Stimulated activated CD8-positive, alpha-beta memory T cell treated with anti-CD3 and anti-CD28 coated beads, Interleukin-4, amount 100 ng/mL, for 1 hour (primary cell): ENCODE measurements at places on chromosomes 5 and 9.

GRCh38 chr5:127041571-127041970 lies 11.2 kb upstream of the MARCHF3 start:
- DNase-seq, result no peak

GRCh38 chr9:14882090-14882489 lies 28.1 kb downstream of the FREM1 start:
- DNase-seq, result no peak

- no peak for DNase-seq
These were observed 6.9 kb downstream of the KIAA1958 start for GRCh38 chr9:112493393-112494137.

- no peak for DNase-seq
These were observed 19.3 kb upstream of the ADAM19 start for GRCh38 chr5:157594675-157595459.

GRCh38 chr9:134604834-134605233 lies 36.8 kb upstream of the COL5A1 start:
- DNase-seq, result no peak

DNA sequence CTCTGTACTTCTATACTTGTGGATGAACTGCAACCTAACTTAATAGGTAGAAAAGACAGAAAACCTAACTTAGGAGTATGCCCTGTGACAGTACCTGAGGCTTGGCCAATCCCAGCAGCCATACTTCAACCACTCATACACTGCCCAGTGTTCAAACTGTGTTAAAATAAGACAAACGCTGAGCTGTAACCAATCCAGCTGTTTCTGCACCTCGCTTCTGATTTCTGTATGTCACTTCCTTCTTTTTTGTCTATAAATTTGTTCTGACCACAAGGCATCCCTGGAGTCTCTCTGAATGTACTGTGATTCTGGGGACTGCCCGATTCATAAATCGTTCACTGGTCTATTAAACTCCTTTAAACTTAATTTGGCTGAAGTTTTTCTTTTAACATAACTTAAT lies 41.4 kb downstream of the AUH start:
- DNase-seq, result no peak

DNA sequence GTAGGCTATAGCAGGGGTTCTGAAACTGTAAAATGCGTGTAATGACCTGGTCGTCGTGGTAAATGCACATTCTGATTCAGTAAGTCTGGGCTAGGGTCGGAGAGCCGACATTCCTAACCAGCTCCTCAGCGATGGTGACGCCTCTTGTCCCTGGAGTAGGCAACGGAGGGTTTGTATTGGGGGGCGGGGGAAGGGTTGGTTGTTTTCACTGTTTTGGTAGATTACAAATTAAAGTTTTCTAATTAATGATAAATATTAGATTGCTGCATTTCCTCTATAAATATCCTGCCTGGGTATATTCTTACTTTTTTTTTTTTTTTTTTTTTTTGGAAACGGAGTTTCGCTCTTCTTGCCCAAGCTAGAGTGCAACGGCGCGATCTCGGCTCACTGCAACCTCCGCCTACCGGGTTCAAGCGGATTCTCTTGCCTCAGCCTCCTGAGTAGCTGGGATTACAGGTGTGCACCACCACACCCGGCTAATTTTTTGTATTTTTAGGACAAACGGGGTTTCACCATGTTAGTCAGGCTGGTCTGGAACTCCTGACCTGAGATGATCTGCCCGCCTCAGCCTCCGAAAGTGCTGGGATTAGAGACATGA lies 566 bp upstream of the ALDH7A1 start:
- no peak for DNase-seq

DNA sequence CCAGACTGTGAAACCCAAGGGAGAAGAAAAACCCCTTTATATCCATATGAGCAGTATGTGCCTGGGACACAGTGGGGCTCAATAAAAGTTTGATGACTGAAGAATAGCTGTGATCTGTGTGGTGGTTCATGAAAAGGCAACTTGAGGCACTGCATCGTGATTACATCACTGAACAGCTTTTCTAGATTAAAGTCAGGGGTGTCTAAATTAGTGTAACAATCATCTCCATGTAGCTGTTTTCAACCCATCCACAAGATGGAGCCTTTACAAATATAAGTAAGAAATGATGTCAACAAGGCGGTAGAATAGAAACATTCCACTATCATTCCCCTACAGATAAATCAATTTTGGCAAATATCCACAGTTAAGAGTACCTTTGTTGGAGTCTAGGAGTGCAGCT lies 55.5 kb downstream of the PRRC1 start:
- no peak for DNase-seq

- DNase-seq, result no peak
These were observed 20.7 kb upstream of the IL17B start for GRCh38 chr5:149399775-149400174.

DNA sequence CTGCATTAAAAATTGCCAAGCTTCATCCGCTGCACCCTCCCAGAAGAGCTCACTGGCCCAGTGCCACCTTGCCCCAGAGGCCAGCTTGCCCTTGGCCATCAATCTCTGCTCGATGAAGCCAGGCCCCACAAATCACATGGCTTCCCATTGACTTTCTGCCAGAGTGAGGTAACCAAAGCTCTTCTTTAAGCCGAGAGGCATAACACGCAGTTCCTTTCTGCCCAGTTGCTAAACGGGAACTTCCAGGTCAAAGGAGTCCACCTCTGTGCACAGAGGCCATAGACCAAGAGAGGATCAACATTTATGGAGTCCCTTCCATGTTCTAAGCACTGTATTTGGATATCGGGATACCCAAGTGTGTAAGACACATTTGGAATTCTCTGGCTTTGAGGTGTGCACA lies 208.8 kb downstream of the KIF4B start:
- DNase-seq, result no peak

DNA sequence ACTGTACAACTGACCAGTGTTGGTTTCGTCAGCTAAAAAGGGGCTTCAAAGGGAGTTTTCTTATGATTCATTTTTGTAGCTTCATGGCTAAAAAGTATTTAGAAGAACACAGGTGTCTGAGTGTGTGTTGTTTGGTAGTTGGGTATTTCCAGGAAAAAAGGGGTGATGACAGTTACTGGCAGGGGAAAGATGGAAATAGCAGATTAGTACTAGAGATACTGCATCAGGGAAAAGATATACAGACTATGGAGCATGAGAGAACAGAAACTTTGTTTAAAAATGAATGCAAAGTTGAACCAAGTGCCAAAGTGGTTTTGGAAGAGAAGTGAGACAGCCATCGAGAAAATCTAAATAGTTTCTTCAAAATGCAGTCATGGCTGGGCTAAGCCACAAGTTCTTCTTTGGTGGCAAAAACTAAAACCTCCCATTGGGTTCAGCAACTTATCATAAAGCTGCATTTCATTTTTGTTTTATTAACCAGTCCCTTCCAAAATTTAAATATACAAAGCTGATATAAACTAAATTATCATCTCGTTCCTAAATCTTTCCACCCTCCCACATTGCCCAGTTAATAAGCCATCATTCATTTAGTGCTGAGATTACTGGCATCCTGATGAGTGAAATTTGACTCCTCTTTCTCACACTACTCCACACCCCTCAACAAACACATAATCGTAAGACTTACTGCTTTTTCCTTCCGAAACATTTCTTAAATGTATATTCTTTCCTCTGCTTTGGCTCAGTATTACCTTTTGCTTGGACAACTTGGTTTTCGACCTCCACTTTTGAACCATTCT lies 33.5 kb downstream of the ELL2 start:
- no peak for DNase-seq

DNA sequence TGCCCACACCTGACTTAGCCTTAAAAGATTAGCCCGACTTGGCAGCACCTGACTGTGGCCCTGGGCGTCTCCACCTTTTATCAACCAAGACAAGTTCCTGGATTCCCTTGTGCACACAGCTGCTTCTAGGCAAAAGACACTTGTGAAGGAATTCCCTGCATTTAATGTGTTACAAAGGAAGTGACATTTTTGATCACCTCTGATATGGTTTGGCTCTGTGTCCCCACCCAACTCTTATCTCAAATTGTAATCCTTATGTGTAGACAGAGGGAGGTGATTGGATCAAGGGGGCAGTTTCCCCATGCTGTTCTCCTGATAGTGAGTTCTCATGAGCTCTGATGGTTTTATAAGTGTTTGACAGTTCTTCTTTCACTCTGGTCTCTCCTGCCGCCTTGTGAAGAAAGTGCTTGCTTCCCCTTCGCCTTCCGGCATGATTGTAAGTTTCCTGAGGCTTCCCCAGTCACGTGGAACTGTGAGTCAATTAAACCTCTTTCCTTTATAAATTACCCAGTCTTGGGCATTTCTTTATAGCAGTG lies 2.6 kb upstream of the CPEB4 start:
- no peak for DNase-seq

DNA sequence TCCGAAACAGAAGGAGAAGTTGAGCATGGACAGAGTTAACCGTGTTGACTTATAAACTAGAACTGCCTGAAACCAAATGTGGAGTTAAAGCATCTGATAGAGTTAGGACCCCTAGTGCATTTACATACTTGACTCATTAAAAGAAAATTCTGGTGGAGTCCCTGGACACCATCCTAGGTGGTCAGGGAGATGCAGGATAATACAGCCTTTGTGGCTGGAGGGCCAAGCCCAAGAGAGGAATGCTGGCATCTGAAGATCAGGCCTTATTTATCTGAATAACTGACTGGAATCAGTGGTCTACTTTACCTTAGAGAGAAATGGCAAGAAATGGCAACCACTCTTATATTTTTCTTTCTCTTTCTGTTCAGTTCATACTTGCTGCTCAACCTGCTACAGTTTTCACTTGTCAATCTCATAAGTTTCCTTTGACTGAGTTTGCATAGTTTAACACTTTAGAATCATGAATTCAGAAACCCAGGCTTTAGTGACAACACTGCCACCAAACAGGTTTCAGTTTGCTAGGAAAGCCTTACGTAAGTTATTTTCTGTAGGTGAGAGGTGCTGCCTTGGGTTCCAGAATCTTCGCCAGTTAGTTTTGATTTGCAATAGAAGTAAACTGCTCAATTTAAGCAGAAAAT lies 10.2 kb downstream of the CMYA5 start:
- DNase-seq, result no peak

GRCh38 chr5:53944981-53945380 lies 365.4 kb downstream of the ARL15 start:
- no peak for DNase-seq

DNA sequence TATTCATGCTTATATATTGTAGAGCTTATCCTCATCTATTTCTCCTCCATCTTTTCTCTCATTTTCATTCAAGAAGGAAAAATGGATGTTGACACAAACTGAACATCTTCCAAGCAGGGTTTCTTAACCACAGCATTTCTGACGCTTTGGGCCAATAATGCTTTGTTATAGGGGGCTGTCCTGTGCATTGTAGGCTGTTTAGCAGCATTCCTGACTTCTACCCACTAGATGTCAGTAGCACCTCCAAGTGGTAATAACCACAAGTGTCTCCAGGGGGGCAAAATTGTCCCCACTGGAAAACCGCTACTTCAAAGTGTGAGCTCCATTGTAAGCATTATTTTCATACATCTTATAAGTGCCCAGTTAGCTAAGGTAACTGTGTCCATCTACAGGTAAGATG lies 2.6 kb upstream of the TXNDC8 start:
- DNase-seq, result no peak

DNA sequence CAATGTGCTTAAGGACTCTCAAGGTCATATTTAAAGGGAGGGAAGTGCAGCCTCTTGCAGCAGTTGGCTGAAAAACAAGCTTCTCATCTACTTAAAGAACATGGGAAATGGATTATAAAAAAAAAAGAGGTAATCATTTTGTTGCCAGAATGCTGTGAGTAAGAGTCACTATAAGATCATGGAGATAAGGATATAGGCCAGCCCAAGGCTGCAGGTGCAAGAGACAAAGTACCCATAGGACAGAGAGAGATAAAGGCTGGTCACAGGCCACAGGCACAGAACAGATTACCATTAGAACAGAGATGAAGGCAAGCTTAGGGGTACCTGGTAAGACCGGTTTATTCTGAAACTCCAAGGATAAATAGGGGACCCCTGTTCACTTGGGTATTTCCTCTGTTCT lies 70.5 kb downstream of the CDKN2A start:
- no peak for DNase-seq

- DNase-seq, result no peak
These were observed 169.1 kb downstream of the CAAP1 start for GRCh38 chr9:26723486-26723885.

DNA sequence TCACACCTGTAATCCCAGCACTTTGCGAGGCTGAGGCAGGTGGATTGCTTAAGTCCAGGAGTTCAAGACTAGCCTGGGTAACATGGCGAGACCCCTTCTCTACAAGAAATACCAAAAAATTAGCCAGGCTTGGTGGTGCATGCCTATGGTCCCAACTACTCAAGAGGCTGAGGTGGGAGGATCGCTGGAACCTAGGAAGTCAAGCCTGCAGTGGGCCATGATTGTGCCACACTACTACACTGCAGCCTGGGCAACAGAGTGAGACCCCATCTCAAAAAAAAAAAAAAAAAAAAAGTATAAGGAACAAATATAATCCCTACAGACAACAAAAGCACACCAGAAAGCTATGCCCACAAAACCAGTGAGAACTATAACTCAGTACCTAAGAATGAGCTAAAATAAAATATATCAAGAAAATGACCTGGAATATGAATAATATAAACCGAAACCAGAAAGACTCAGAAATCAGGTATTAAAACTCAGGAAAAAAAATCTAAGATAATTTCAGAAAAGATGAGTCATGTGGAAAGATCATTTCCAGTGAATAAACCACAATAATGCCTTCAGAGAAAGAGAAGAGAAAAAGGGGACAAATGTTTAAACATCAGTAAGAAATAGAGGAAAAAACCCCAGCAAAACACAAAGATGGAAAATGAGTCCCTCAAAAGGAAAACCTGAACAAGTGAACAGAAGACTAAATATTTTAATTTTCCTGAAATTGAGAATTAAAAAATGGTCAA lies 57.4 kb downstream of the GOLPH3 start:
- DNase-seq, result no peak

- DNase-seq, result no peak
These were observed 4.9 kb upstream of the PDGFRB start for GRCh38 chr5:150160448-150161081.

DNA sequence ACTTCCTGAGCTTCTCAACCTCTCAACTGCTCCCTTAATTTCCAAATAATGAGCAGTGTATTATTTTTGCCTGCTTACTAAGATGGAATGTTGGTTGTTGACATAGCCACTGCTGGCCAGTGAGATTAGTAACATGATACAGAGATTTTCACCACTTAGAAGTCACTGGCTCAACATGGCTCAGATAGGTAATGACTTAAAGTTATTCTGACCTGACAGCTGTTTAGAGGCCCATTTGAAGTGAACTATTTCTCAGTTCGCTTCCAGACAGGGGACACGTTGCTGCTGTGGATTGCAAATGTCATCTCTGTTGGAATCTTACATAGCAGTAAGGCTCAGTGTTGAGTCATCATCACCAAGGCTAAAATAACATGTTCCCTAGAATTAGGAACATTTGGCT lies 490.2 kb downstream of the TLE4 start:
- no peak for DNase-seq

DNA sequence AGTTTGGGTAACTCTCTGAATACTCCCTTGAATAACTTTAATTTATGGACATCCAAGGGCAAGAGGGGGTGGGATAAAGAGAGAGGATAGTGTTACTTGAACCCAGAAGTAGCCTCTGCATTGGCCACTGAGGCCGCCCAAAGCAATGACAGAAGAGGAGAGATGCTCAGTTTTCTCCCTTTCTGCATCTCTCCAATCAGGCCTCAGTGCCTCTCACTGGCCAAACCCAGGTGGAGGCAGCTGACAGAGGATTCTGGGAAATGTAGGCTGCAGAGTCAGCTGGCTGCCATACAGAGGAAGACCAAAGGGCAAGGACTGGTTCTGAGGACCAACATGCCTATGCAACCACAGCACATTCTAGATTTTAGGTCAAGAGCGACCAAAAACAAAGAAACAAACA lies 719.4 kb downstream of the MAT2B start:
- no peak for DNase-seq
